ENCODE measurements at places on chromosomes 7 and 10.

- no peak for DNase-seq
These were observed 7.0 kb downstream of the ANKRD1 start for GRCh38 chr10:90913774-90914420.

GRCh38 chr7:48299580-48300169 lies 128.4 kb downstream of the ABCA13 start:
- peak; percentile 77 for DNase-seq

DNA sequence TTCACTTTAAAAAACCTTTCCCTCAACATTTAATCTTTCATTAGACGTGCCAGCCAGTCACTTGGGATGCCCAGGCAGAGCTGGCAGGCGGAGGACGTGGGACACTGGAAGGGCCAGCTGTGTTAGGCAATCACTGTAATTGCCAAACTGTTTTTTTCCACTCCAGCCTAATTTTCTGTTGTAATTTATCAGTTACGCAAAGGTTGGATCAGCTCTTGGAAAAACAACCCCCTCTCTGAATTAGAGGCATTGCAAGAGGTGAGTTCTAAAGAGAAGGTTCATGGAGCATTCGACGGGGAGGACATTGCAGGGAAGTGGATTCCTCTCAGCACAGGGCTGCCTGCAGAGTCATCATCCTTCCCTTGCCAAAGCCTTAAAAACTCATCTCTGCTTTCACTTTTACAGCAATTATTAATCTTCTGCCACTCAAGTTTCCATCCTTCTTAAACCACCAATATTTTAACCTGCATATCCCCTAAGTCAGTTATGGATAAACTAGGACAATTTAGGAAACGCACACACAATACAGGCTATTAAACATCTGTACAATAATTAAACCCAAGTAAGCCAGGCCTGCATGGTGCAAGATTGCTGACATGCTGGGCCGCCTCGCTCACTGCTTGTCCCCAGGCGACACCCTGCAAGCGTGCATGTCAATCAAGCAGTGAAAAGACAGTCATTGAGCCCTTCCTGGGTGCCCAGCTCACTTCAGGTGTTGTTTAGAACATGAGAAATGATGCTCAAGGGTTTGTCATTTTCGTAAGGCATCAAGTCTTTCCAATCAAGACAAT lies 272.3 kb upstream of the RNF32 start:
- DNase-seq: no peak

- no peak for DNase-seq
These were observed 19.1 kb downstream of the DENND2A start for GRCh38 chr7:140621401-140622021.

GRCh38 chr10:130986846-130987245 lies 324.7 kb downstream of the TCERG1L start:
- DNase-seq: no peak
